ENCODE measurements at places on chromosomes 6 and 20.

DNA sequence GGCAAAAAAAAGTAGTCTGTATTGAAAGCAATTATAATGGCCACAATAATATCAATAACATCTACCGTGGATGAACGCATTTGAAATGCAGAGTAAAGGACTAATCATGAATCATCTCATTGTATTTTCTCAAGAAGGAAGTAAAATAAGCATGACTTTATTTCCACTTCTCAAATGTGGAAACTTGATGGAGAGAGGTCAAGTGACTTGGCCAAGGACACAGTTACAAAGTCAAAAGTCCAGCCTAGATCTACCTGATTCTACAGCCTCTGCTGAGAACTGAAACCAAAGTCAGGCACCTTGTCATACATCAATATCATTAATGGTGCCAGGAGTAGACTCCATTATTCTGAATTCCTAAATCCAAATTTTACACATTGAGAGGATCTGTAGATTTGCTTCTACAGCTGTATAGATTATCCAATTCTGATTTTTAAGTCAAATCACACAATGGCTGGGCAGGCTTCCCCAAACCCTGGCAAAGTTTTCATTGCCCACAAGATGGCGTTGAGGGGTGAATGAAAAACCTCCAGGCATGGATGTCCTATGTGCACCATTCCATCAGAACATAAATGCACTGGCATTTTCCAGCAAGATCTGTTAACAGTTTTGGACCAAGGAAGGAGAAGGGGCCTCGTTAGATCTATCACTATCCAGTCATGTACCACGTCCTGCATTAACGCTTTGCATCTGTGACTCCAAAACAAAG is 423.1 kb downstream of the MAFB start:
- no peak for DNase-seq

GRCh38 chr6:42726485-42727086 is 4.2 kb upstream of the PRPH2 start:
- peak; percentile 83 for DNase-seq

- DNase-seq: no peak
Observed at GRCh38 chr6:40807484-40807883, 220.3 kb upstream of the LRFN2 start.

DNA sequence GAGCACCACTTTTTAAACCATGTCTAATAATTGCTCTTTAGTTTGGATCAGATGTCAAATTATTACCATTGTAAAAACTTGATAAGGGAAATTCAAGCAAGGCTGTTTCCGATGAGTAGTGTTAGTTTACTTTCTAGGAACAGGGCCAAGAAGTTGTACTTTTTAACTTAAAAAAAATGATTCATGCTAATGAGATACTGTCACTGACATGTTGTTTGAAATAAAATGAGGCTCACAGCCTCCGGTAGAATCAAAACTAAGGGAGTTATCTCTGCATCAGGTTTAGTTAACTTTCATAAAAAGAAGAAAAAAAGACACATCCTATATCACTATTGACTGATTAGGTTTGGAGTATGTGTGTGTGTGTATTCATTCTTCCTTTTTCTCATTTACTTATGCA is 55.2 kb upstream of the SUPT3H start:
- no peak for DNase-seq

DNA sequence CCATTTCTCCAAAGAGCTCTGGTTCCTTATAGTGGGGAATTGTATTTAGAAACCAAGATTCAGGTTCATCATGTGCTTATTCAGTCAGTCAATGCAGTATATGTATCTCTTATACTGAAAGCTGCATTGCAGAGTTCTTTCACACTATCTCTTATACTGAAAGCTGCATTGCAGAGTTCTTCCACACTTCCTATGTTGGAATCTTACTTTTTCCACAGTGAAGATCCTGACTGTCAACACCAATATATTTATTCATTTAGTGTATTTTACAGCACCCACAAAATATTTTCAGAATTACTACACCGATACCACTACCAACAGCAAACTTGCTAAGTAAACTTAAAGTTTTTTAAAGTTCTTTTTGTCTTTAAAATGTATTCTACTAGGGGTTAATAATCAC is 349.3 kb upstream of the MMS22L start:
- DNase-seq: no peak

DNA sequence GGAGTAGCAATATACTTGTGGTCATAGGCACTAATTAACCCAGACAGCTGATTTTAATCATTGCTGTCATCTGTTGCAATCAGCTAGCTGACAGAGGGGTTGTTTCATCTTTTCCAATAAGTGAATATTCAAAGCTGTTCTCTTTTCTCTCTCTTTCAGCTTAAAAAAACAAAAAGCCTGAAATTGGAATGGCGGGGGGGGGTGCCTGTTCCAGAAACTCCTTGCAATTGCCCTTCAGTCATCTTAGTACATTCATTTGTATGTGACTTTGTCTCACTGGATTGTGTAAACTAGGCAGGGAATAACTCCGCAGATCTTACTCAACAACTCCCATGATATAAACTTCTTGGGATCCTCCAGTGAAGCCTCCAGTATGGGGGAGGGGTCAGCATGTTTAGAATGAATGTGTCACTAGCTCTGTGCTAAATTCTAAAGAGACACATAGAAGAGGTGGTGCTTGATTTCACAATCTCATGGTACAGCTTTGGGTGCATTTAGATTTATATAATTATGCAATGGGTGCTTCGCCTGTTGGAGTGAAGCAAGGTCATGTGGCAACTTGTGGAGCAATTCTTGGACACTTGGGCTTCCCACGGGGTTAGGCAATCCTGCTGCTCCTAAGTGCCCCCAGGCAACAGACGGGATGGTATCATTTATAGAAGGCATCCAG is 40.1 kb downstream of the SLC24A3 start:
- no peak for DNase-seq

DNA sequence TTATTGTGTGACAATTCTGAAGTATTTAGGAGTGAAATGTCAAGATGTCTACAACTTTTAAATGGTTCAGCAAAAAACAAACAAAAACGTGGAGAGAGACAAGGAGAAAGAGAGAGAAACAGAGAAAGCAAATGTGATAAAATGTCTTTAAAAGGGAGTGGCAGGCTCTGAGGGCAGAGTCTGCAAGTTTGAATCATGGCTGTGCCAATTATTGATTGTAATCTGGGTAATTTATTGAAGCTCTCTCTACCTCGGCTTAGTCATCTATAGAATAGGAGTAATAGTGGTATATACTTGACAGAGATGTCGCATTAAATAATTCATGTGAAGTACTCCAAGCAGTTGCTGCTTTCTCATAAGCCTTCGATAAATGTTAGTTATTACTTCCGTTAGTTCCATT is 61.3 kb upstream of the ARID1B start:
- DNase-seq: no peak

DNA sequence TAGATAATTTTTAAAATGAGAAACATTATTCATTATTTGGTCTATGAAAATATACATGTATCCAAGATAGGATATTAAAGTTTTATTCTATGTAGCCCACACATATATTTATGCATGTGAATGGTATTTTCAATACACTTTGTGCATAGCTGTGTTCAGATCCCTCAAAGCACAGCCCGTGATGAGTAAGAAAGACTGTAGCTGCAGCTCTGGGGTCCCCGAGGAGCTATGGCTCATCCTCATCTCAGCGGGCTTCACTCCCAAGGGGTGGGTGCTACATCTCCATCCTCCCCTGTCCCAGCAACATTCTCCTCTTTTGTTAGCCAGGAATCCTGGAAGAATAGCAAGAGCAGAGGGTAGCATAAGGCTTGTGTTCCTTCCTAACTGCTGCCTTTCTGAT is 130.8 kb downstream of the SAMD5 start:
- no peak for DNase-seq

- no peak for DNase-seq
Observed at GRCh38 chr6:105459864-105460263, 57.0 kb upstream of the PREP start.

DNA sequence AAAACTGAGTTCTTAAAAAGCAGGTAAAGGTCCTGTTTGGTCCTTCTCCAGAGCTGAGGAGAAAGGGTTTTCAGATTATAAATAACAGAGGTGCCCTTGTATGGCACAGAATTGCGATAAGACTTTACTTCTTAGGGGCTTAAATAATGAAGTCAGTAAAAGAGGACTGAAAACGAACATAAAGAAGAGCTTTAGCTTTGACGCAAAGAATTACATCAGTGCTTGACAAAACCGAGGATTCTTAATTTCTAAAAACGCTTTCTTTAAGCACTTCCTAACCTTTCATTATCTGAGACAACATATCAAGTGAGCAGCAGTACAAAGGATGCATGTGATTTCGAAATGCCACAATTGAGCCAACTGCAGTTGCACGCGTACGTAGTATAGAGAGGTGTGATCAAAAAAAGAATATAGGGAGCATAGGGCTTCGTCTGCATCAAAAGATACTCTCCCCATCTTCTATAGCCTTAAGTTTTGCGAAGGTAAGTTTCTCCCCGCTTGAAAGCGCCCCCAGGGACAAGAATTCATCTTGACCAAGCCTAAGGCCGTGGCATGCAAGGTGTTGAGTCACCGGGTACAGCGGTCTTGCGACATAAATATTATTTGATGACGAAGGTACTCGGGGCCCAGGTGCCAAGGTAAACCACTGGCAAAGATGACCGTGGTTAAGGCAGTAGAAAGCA is 778 bp upstream of the LOC128125822 start:
- DNase-seq: no peak

DNA sequence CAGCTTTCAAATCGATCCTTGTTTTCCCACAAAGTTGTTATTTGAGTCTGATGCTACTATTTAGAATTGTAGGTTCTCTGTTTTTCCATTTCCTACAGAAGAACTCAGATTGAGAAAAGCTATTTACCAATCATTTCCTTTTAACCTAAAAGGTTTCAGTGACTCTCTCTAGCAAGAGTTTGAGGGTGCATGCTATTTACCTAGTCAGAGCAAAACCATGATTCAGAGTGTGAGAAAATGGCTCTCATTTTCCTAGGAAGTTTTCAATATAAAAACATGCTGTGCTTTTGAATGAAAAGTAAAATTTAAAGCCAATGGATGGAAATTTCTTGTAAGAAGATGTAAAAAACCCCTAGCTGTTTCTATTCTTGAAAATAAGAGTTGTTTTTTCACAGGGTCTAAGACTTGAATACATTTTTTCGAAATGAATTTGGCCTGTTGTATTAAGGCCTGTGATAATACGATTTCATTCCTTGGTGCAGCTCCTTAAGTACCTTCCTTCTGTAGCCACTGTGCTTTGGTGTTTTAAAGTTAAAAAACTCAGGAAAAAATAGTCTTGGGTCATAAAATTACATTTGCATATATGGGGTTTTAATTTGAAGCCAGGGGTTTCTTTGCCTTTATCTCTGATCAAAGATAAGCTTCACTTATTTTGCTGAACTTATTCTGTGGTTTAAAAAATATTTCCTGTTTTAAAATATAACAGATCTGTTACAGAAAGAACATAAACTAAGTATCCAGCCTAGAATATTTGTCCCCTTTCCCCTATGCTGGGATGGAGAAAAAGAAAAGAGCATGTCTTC is 18.0 kb upstream of the RSPH3 start:
- no peak for DNase-seq

GRCh38 chr6:110188791-110189190 is 8.6 kb downstream of the CDC40 start:
- DNase-seq: no peak

- no peak for DNase-seq
Observed at GRCh38 chr6:41546866-41547798, 951 bp downstream of the FOXP4 start.

Measured in CD8-positive, alpha-beta T cell (primary cell).